AG04450 (cell line): ENCODE measurements at places on chromosomes 13 and 19. TPM values are rescaled to one million over a fixed set of nuclear protein-coding genes. Genes with fewer than 3 reads are reported as not detected.

Gene C1QTNF9
- polyA plus RNA-seq: 0.11 and 0.20 TPM in 2 replicates

Gene IPO5
- polyA plus RNA-seq: 141 and 164 TPM in 2 replicates

Gene SHD
- not detected in 2 replicates for polyA plus RNA-seq

Gene WDR87
- polyA plus RNA-seq: not detected in 2 replicates

Gene TTYH1
- not detected in 2 replicates for polyA plus RNA-seq

Gene FFAR1
- not detected in 2 replicates for polyA plus RNA-seq

Gene ODAD3
- 0.09 and 0.21 TPM in 2 replicates for polyA plus RNA-seq

Gene GPR4
- polyA plus RNA-seq: not detected in 2 replicates

Gene ANGPTL4
- 1.3 and 1.7 TPM in 2 replicates for polyA plus RNA-seq

Gene CLC
- not detected in 2 replicates for polyA plus RNA-seq
